ENCODE measurements at places on chromosomes 1 and 21.

- DNase-seq = no peak
Observed at GRCh38 chr1:151143986-151144385, 2.4 kb downstream of the SEMA6C start.

DNA sequence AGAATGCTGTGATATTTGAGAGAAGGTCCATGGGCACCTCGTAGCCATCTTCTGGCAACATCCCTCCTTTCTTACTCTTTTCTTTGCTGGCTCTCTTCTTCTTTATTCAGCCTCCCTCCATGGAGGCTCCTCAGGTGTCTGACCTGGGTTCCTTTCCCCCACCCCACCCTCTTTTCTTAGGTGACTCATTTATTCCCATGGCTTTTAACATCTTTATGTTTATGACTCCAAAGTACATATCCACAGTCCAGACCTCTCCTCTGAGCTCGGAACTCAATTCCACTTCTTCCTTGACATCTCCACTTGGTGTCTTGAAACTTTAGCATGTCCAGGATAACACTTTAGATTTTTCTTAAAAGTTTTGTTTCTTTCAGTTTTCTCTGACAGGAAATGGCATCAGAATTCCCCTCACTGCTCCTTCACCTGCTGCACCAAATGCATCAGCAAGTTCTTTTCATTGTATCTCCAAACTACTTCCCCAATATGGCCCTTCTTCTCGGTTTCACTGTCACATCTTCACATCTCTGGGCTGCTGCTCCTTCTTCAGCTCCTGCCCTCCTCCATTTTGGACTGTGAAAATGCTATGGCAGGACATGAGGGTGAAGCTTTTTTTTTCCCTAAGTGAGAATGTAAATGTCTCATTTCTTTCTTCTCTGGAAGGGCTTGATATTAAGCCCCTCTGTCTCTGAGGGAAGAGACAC, 95.9 kb downstream of the GIPC2 start:
- peak; percentile 20 for DNase-seq

DNA sequence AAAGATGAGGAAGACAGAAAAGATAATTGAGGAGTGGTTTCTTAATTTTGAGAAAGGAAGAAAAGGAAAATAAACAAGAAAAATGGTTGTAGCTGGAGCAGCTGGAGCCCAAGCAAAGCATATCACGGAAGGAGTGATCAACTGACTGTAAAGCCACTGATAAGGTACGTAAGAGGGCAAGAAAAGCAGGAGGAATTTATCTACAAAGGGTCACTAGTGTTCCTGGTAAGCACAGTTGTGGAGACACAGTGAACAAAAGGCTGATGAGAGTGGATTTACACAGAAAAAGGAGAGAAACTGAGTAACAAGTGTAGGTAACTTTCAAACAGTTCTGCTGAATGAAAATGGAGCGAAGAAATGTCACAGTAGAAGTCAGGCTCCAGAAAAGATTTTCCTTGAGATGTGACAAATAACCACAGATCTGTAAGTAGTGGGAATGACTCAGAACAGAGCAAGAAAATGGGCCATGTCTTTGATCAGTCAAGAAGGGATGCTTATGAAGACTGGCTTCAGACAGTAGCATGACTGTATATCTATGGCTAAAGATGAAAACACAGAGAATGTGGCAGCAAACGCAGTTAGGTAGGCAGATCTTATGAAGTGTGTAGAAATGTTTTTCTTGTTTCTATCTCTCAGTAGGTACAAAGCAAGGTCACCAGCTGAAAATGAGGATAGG, 45.6 kb upstream of the RBM34 start:
- no peak for DNase-seq

- DNase-seq = no peak
Observed at GRCh38 chr1:86151427-86151826, 5.1 kb downstream of the COL24A1 start.

GRCh38 chr1:8016895-8017241, 9.2 kb downstream of the ERRFI1 start:
- no peak for DNase-seq

- no peak for DNase-seq
Observed at GRCh38 chr1:91725989-91726721, 159.8 kb downstream of the TGFBR3 start.

DNA sequence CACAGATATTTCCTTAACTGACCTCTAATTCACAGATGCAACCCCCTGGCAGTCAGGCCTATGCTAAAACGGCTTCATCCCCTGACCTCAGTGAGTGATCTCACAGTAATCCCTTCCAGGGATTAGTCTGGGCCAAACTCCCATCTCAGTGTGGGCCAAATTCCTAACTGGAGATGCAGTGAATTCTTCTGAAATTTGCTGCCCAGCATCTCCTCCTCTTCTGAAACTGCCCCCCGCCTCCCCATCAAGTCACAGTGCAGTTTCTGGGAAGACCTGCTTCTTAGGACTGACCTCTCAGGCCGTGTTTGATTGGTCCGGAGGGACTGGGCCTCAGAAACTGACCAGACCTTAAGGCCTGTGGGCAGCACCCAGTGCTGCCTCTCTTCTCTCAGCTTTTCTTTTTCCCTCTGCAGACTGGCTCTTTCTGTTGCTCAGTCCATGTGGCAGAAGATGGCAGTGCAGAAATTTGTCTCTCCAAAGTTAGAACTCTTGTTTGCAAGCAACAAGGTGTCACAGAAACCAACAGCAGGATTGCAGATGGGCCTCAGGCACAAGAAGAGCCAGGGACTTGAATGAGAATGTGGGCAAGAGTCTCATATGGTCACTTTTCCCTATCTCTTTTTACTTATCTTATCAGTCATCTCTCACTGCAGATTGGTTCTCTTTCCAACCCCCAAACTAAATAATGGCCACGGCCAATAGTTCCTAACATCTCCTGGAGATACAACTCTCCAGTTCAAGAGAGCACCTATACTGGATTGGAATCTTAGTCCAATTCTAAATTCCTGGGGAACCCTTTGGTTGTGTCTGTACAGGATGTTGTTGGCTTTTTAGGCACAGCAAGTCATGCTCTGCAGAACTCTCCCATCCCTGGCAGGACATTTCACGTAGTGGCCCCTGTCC, 95.5 kb upstream of the RALGPS2 start:
- DNase-seq = no peak

DNA sequence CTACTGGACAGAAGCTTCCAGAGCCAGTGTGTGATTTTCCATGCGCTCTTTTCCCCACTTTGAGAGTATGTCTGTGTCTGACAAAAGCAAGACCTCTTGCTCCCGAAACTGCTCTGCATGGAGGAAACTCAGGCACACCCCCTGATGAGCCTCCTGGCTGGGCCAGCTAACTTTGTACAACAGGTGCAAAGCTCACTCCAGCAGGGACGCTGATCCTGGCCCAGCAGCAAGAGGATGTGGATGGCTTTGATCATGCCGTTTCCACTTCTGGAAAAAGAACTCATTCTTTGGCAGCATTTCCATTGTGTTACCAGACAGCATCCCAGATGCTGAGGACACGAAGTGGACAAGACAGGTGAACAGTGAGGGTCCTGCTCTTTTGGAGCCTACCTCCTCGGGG, 103.1 kb downstream of the TLR5 start:
- no peak for DNase-seq

- DNase-seq = no peak
Observed at GRCh38 chr1:245990315-245991022, 516.6 kb downstream of the SMYD3 start.

- no peak for DNase-seq
Observed at GRCh38 chr1:98325646-98326440, 335.7 kb upstream of the SNX7 start.

DNA sequence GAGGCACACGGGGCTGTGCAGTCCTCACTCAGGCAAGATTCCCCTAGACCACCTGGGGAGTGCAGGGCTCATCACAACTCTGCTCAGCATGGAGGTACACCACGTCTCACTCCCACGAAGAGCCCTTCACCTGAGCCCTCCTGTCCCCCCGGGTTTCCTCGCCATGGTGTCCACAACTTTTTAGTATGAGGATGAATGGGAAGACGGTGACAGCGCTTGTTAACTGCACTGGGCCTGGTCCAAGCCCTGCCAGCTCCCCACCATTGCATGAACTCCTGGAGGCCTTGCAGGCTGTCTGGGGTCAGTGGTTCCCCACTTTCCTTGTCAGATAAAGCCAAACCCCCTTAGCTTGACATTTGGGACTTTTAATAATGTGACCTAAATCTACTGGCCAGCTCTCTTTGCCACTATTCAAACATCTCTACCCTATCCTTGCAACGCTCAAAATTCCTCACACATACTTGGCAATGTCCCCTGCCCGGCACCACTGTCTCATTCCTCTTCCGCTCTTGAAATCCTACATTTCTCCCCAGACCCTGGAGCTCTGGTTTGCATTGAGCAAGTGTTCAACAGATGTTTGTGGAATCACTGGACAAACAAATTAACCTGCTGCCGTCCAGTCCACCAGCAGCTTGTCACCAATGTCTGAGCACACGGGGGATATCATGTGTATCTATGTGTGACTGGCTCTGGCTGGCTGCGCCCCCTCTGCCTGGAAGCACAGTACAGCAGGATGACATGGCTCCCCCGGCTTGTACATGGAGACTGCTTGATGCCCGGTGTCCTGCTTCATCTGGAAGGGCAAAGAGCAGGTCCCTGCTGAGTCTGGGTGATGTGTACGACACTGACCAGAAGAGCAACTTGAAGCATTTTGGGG, 11.2 kb downstream of the TMEM9 start:
- no peak for DNase-seq

GRCh38 chr1:90993245-90993644, 28.6 kb downstream of the ZNF644 start:
- DNase-seq = no peak

DNA sequence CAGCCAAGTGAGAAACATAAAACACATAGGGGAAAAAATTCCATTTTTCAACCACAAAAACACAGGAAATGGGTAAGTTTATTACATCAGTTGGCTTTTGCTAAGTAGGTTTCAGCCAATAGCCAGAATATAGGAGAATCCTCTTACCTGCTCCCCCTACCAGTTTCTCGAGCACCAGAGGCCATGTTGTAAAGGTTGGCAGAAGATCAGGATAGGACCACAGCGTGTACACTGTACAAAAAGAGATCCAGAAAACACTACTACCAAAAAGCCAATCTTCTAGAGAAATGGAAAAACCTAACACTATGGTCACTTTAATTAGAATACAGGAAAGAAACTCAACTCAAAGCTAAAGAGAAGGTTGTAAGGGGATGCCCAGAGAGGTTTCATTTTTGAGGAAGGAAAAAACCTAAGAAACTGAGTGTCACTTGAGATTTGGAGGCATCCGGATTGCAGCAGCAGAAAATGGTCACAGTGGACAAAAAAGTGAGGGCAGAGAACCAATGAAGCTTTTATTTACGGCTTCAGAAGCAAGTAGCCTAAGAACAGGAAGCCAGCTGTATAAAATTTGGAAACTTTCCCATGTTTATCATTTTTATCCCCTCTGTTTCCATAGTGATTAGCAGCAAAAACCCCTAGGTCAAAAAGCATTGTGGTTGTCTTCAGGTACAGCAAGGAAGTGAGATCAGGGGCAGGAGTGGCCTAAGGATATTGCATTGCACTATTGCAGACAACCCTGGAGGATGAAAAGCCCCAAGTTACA, 2.9 kb downstream of the EIF2D start:
- peak; percentile 72 for DNase-seq

GRCh38 chr1:64497088-64497883, 27.4 kb downstream of the CACHD1 start:
- DNase-seq = no peak

DNA sequence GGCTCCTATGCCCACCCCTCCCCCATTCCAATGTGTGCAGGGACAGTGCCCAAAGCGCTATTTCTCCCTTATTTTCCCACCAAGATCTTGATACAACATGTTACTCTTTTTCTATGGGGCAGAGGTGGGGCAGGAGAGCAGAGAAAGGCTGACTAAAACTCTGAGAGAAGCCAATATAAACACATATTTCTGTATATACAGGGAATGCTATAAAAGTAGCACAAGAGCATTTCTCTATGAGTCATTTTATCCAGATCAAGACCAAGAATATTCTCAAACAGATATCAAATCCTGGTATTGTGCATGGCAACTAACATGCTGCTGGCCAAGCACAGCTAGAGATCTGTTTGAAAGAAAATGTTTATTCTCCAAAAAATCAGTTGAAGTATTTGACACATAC, 7.3 kb downstream of the WDR26 start:
- no peak for DNase-seq

DNA sequence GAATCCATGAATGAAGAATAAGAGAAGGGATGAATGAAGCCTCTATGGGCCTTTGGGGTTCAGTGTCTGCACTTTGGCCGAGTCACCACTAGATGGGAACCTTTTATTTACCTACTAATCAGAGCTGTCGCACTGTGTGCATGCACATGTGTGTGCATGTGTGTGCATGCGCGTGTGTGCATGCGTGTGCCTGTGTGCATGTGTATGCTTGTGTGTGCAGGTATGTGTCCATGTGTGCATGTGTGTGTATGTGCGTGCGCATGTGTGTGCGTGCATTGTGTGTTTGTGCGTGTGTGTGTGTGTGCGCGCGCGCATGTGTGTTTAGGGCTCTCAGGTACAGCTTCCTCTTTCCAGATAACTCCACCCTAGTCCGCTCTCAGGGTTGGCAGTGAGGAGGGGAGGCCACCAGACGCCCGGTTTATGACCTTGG, 20.4 kb upstream of the UBXN10 start:
- DNase-seq = no peak

- DNase-seq = no peak
Observed at GRCh38 chr21:46622226-46622625, 13.2 kb upstream of the PRMT2 start.

DNA sequence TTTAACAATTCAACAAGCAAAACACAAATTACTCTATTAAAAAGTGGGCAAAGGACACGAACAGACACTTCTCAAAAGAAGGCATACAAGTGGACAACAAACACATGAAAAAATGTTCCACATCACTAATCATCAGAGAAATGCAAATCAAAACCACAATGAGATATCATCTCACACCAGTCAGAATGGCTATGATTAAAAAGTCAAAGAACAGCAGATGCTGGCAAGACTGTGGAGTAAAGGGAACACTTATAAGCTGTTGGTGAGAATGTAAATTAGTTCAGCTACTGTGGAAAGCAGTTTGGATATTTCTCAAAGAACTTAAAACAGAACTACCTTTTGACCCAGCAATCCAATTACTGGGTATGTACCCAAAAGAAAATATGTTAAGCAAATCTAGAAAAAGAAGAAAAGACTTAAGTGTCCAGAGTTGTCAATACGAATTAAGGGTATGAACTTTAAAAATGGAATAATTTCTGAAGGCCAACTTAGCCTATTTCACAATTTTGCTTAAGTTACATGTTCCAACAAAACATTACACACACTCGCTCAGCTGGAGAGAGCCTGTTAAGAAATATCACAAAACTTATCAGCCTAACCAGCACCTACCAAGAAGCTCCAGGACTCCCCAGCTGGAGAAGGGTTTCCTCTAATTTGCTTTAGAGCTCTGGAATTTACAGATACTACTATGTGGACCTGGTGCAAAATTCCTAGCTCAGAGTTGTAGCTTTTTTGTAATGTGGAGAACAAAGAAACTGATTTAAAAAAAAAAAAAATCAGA, 232.1 kb downstream of the DUSP10 start:
- no peak for DNase-seq

DNA sequence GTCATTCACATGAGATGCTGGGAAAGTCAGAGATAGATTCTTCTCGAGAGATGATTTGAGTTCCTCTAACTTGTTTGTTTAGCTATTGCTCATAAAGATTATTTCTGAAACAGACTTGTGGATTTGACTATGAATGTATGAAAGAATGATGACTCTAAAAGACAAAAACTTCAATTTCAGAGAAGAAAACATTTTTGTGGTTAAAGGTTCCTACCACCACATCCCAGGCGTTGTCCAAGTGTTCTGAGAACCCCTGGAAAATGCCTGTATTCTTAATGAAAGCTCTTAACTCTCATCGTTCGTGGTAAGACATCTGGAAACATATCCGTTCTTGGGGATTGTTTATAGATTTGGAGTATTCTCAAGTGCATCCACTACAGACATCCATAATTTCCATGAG, 228.7 kb downstream of the BARHL2 start:
- no peak for DNase-seq

Data from GM06990 (cell line).